SHP77 treated with DMSO at 0.1 percent for 48 hours (cell line): ENCODE measurements at places on chromosomes 7 and 10.

- DNase-seq, result no peak
Observed at GRCh38 chr7:6614953-6615722, at the start of gene ZNF853. Gene ZNF853 (plus strand): TSS chr7:6615610. CDS start chr7:6616175, 565 bp downstream.

DNA sequence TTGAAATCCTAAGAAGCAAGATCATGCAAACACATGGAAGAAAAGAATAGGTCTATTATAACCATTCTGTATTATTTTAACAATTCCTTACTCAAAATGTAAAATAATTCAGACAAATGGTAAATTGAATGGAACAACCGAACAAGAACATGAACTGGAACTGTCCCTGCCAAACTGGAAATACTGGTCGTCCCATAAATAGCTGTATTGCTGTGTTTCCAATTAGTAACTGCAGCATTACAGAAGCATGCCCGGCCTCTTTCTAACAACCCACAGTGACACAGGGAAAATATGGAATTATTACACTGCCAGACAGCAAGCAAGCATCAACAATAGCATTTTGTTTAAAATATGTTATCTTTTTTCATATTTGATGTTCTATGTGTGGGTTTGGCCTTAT lies 1138.5 kb upstream of the PHF14 start:
- DNase-seq, result no peak

- no peak for DNase-seq
Observed at GRCh38 chr10:2202401-2202800, 465.1 kb upstream of the ADARB2 start.

GRCh38 chr7:133797818-133798520 lies 329.2 kb upstream of the LRGUK start:
- no peak for DNase-seq

GRCh38 chr10:43086321-43086942 lies 9.6 kb downstream of the RET start:
- no peak for DNase-seq

- no peak for DNase-seq
Observed at GRCh38 chr7:91250706-91251105, 13.5 kb upstream of the FZD1 start.

- DNase-seq, result no peak
Observed at GRCh38 chr10:126580873-126581647, 89.4 kb downstream of the C10orf90 start.

- DNase-seq, result no peak
Observed at GRCh38 chr7:158614700-158615099, 27.1 kb upstream of the PTPRN2 start.

DNA sequence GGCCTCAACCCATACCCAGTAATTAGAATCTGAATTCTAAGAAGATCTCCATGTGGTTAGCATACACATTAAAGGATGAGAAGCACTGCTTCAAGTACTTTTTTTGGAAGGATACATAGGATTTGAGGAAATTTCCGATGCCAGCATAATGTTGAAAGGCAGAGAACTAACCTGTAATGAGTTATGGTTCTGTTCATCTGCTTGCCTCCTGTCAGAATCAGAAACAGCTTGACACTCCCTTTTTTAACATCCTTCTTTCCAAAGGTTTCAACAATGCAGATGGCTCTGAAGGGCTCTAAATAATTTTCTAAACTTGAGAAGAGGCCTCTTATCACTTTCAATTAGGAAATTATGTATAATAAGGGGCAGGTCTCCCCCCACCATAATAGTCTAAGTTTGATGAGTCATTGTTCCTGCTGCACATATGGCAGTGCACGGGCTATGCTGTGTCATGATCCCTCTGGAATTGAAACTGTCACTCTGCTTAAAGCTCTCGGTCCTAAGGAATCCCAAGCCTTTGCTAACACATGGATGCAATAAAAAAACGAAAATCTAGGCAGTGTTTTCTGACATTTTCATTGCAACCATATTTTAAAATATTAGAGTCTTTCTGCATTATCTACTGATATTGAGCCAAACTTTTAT lies 291.2 kb upstream of the FZD1 start:
- DNase-seq, result no peak

DNA sequence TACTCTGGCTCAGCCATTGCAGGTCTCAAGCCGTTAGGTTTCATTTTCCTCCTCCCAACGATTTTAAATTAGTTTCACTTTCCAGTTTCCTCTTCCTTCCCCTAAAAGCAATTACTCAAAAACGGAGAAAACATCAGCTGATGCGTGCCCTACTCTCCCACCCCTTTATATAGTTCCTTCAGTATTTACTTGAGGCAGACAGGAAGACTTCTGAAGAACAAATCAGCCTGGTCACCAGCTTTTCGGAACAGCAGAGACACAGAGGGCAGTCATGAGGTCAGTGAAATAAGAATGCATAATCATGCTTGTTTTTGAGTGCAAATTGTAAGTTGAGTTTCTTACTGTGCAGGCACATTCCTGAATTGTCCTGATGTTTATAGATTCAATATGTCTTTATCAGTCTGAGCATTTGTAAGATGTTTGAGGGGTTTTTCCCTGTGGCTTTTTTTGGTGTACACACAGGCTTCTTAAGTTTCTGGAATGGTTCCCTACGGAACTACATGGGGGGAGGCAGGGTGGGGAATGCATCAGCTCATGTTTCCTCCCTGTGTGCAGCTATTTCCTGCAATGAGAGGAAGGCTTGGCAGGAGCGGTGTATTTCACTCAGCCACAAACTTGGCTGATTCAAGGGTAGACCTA lies at the start of gene IFIT3:
Gene IFIT3 (plus strand): TSS at position 195 of the 639 bp plus-strand sequence. CDS start 77 bp downstream, at position 272.
- DNase-seq, result peak; percentile 1

GRCh38 chr7:15607529-15608210 lies 45.9 kb upstream of the AGMO start:
- peak; percentile 19 for DNase-seq

DNA sequence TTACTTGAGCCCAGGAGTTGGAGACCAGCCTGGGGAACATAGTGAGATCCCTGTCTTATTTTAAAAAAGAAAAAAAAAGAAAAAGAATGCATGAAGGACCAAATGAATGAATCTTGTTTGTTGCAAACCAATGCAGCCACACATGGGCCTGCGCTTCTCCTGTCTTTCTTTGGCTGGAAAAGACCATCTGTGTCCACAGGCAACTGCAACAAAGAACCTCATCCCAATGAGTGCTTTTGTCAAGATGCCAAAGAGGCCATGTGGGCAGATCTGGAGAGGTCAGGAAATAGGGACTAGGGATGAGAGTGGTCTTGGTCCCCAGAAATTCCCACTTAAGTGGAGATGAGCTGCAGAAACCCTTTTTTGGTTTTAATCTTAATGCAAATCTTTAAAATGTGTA lies 49.8 kb upstream of the DUSP5 start:
- no peak for DNase-seq

GRCh38 chr10:78844960-78845607 lies 223.7 kb upstream of the ZMIZ1 start:
- DNase-seq, result no peak

- DNase-seq, result no peak
Observed at GRCh38 chr7:133931053-133931452, 196.1 kb upstream of the LRGUK start.

- no peak for DNase-seq
Observed at GRCh38 chr10:36221101-36221500, 579.0 kb upstream of the FZD8 start.

- no peak for DNase-seq
Observed at GRCh38 chr10:35641676-35642034, 441 bp downstream of the FZD8 start.

GRCh38 chr7:94432281-94432670 lies 37.6 kb downstream of the COL1A2 start:
- DNase-seq, result no peak

GRCh38 chr10:373526-374309 lies 238.5 kb downstream of the ZMYND11 start:
- DNase-seq, result peak; percentile 2

GRCh38 chr7:2757361-2757903 lies 69.4 kb downstream of the AMZ1 start:
- peak; percentile 83 for DNase-seq

DNA sequence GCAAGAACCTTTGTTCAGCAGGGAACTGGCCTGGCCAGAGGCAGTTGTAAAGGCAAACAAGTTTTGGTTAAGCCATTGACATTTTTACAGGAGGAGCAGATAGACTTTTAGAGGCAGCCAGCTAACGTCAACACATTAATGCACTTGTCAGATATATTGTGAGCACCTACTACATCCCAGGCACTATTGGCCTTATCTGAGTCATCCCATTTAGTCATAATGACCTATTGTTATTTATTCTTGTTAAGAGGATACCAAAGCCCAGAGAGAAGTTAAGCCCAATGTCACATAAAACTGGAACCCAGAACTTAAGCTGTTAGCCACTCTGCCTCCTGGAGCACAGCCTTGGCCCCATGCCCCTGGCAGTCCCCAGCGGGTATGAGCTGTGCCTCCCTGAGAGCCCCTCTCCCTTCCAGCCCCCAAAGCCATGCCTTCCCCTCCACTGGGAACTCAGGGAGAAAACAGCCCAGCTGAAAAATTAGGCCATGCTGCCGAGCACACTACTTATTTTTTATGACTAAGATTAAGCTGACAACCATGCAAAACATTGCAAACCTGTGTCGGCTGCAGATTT lies 32.7 kb upstream of the TRIM8 start:
- no peak for DNase-seq

DNA sequence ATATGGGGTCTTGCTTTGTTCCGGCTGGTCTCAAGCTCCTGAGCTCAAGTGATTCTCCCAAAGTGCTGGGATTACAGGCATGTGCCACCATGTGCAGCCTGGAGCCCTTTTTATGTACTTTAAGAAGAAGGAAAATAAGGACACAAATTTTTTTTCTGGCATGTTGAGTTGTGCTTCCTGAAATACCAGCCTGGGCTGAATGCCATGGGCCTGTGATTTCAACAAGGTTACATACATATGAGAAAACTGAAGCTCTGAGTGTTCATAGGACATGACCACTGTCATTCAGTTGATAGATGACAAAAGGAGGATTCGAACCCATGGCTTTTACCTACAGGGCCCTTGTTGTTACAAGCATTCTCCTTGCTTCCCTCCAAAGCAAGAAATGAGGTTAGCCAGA lies 36.1 kb downstream of the ST8SIA6 start:
- DNase-seq, result no peak

GRCh38 chr10:33327751-33328150 lies 6.7 kb downstream of the NRP1 start:
- no peak for DNase-seq

- no peak for DNase-seq
Observed at GRCh38 chr7:79132844-79133451, 320.5 kb downstream of the MAGI2 start.

GRCh38 chr7:51240868-51241267 lies 75.7 kb downstream of the COBL start:
- no peak for DNase-seq

DNA sequence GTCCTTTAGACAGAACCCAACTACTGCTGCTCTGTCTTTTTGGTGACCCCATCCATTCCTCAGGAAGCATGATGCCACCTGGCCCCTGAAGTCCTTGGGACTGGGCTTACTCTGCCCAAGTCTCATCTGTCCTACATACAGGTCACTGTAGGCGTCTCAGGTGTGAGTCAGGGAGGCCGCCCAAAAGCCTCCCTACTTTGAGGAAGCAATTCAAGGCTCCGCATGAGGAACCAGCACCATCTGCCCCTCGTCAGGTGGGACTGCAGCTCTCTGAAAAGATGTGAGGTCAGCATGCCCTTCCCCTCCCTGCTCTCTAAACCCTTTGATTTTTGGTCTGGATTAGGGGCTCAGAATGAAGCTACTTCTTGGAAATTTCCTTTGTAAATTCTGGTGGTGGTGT lies 354.8 kb downstream of the CXCL12 start:
- no peak for DNase-seq

GRCh38 chr10:72038458-72039001 lies 49.8 kb downstream of the SPOCK2 start:
- no peak for DNase-seq

- DNase-seq, result no peak
Observed at GRCh38 chr10:13505052-13505680, 23.6 kb downstream of the BEND7 start.

GRCh38 chr10:124701435-124701834 lies 42.7 kb downstream of the FAM53B start:
- no peak for DNase-seq

GRCh38 chr7:107463139-107464078 lies 6.4 kb upstream of the GPR22 start:
- DNase-seq, result peak; percentile 58

GRCh38 chr7:130140551-130141160 lies 64.5 kb downstream of the TMEM209 start:
- no peak for DNase-seq

GRCh38 chr7:8176370-8177081 lies 85.4 kb downstream of the ICA1 start:
- no peak for DNase-seq

DNA sequence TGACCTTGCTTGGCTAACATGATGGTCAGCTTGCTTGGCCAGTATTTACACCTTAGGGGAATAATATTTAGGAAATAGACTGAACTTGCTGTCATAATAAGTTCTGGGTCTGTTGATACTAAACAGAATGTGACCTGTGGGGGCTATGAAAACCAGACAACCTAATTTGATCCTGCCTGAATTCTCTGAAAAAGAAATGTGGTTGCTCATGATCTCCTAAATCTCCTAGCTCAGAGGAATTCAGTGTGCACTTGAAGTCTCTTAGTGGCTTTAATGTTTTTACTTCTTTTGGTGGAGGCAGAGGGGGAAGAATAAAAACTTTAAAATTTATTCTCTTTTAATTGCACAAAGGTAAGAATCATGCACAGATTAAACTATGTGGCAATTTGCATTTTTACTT lies 205.2 kb downstream of the SEC23IP start:
- no peak for DNase-seq

- DNase-seq, result no peak
Observed at GRCh38 chr7:79453558-79454360, at the start of gene MAGI2. Gene MAGI2 (minus strand): TSS chr7:79453667. CDS start chr7:79453320, 347 bp downstream.

DNA sequence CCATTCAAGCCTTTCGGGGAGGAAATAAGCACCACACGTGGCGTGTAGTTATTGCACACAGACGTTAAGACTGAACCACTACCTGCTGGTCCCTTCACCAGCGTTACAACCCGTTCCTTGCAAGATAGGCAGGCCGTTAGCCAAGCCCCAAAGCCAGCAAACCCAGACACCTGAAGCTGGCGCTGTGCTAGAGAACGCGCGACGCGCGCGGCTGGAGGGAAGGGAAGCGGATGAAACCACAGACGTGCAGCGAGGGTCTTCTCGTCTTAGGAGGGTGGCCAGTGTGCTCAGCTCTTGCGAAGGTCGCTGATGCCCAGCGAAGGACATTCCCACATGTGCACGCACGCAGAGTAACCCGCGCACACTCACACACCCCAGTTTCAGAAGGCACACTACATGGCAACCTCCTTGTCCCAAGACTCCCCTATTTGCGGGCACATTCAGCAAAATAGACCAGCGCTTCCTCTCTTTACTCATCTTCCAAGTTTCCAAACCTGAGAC lies 980 bp downstream of the TMEM26 start:
- no peak for DNase-seq
